ENCODE measurements at places on chromosomes 16 and 17.

GRCh38 chr17:13538841-13539411, 62.8 kb downstream of the HS3ST3A1 start:
- DNase-seq: no peak

DNA sequence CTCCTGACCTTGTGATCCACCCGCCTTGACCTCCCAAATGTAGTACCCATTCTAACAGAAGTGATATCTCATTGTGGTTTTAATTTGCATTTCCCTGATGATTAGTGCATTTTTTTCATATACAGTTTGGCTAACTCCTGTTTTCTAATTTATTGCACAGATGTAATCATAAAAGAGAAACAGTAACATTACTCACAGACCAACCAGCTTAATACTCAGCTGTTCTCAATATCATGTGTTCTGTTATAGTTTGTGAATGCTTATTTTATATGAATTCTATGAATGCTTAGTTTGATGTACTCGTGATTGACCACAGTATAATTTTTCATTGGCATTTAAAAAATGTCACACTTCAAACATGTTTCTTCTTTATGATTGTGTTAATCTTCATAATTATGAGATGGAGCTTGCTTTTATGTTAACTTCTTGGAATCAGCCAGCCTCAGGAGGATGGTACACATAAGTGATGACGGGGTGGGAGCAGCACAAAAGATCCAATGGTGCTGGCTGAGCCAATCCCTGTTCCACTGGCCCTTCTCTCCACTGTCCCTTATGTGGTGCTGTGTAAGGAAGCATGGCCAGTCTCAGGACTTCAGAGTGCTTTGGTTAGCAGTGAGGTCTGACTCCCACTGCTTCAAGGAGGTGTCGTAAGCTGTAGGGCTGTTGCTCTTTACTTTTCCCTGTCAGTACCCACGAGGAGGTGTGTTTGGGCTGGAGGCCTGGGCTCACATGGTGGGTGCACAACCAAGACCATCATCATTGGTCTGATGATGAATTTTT, 191.0 kb downstream of the SPECC1 start:
- DNase-seq: no peak

DNA sequence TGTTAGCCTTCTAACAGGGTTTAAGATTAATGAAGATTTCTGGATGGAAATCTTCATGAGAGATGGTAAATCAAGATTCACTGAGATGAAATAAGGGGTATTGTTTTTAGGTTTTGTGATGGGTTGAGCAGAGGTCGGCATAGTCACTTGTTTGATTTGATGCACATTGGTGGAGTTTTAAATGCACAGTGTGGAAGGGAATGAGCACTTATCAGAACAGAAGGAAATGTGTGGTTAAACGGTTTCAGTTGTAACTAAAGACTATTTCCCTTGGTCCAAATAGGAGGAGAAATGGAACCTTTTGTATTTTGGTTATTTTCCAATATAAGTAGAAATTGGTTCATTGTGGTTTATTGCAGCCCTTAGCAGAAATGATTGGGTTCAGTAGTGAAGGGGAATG, 34.1 kb downstream of the CBFB start:
- no peak for DNase-seq

- no peak for DNase-seq
Observed at GRCh38 chr16:26598061-26598460, 468.7 kb upstream of the C16orf82 start.

- DNase-seq: no peak
Observed at GRCh38 chr16:74756203-74756602, 18.4 kb downstream of the FA2H start.

GRCh38 chr17:30379303-30379902, 676 bp downstream of the CPD start:
- DNase-seq: no peak

DNA sequence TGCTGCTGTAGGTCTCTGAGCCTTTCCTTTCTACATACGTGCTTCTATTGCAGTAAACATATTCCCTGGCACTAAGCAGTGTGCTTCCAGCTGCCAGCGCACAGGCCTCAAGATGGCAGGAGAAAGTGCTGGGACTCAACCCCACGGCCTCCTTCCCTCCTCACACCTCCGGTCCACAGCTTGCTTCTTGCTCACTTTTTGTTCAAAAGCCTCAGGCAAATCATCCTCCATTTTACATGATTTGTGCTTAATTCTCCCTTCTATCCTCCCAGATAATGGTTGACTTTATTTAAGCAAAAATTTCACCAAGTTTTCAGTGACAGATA, 5.4 kb downstream of the CDK5R1 start:
- no peak for DNase-seq
